ENCODE measurements at places on chromosomes 16 and 17. TPM values are rescaled to one million over a fixed set of nuclear protein-coding genes. Genes with fewer than 3 reads are reported as not detected.

Gene CA10
- not detected for total RNA-seq

Gene MAP2K6
- total RNA-seq: 1.4 TPM

Gene REXO5
- total RNA-seq: 11.7 TPM

Gene PROCA1
- 6.0 TPM for total RNA-seq

Gene DPEP1
- not detected for total RNA-seq

Gene CCL16
- not detected for total RNA-seq

Gene JPH3
- total RNA-seq: not detected

Gene BOLA2
- 18.4 TPM for total RNA-seq

Gene PLXDC1
- total RNA-seq: 0.43 TPM

DNA sequence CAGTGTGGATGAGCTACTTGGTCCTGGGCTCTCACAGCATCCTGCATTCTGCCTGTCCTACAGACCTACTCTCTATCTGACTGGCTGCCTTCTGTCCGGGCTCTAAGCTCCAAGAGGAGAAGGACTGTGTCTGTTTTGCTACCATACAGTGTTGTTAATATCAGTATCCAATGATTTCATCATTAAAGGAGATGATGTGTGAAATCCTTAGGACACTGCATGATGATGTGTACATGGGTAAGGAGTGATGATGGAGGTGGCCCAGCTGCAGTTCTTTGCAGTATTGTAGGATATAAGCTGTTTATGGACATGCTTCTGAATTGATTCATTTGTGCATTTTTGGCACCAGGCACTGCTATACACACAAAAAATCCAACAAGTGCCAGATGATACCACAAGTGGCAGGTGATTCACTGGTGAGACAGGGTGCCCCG is 536.9 kb upstream of the CDH11 start:
- no peak overlapping the region for H3K4me3 ChIP-seq
- no peak overlapping the region for H3K27ac ChIP-seq
- H3K4me1 ChIP-seq: no peaks in the 10 kb centered on the region
- no peaks in the 10 kb centered on the region for H3K27me3 ChIP-seq

- peaks cover 60% of the 10 kb centered on the region for H3K4me1 ChIP-seq
- H3K4me3 ChIP-seq: peak overlapping the region; percentile 82
- no peaks in the 10 kb centered on the region for H3K27me3 ChIP-seq
- H3K27ac ChIP-seq: peak overlapping the region; percentile 92
Measured at GRCh38 chr16:11583166-11583565, 3.6 kb downstream of the LITAF start.

DNA sequence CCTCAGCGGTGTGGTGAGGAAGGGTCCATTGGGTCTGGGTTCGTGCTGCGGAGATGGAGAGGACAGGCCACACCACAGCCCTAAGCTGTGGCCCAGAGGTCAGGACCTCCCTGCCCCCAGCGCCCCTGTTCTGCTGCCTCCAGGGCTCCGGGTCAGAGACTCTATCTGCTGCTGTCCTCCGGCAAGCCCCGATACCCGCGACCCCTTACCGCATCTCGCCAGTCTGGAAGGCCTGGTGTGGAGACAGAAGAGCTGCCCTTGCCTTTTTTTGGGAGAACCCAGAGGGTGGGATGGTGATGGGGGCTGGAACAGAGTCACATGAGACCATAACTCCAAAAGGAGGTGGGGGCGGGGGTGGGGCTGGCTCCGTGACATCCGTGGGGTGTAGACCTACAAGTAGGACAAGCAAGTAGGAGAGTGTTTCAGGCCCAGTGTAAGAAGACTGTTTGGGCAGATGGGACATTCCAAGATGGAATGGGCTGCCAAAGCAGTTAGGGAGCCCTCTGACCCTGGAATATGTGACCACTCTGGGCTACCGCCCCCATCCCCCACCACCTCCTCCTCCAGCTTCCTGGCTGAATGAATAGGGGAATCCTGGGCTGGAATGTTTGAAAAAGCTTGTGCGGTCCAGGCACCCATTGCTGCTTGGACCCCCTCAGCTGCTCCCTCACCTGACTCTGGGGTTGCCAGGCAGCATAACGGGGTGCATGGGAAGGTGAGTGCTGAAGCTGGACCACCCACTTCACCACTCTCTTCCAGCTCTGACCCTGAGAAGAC is 1.4 kb downstream of the XYLT2 start:
- no peak for DNase-seq
- H3K27ac ChIP-seq: peak overlapping the region; percentile 89

- H3K4me1 ChIP-seq: peaks cover 31% of the 10 kb centered on the region
- no peaks in the 10 kb centered on the region for H3K27me3 ChIP-seq
- H3K27ac ChIP-seq: peak overlapping the region; percentile 99
- DNase-seq: no peak
Measured at GRCh38 chr17:58007781-58008706, 998 bp upstream of the SRSF1 start.

- peak; percentile 88 for DNase-seq
- H3K4me3 ChIP-seq: no peak overlapping the region
- no peaks in the 10 kb centered on the region for H3K4me1 ChIP-seq
- H3K27me3 ChIP-seq: peaks cover 2% of the 10 kb centered on the region
- no peaks in the 10 kb centered on the region for H3K36me3 ChIP-seq
Measured at GRCh38 chr17:60435244-60436167, 13.2 kb downstream of the CHCT1 start.

GRCh38 chr16:78183437-78184237 is 84.2 kb downstream of the WWOX start:
- no peak overlapping the region for H3K27ac ChIP-seq
- no peaks in the 10 kb centered on the region for H3K36me3 ChIP-seq
- DNase-seq: no peak
- no peak overlapping the region for H3K4me3 ChIP-seq
- no peaks in the 10 kb centered on the region for H3K4me1 ChIP-seq

- no peak overlapping the region for H3K27ac ChIP-seq
- no peak for DNase-seq
- no peaks in the 10 kb centered on the region for H3K4me1 ChIP-seq
- no peak overlapping the region for H3K4me3 ChIP-seq
Measured at GRCh38 chr17:56176091-56176490, 22.8 kb downstream of the ANKFN1 start.

DNA sequence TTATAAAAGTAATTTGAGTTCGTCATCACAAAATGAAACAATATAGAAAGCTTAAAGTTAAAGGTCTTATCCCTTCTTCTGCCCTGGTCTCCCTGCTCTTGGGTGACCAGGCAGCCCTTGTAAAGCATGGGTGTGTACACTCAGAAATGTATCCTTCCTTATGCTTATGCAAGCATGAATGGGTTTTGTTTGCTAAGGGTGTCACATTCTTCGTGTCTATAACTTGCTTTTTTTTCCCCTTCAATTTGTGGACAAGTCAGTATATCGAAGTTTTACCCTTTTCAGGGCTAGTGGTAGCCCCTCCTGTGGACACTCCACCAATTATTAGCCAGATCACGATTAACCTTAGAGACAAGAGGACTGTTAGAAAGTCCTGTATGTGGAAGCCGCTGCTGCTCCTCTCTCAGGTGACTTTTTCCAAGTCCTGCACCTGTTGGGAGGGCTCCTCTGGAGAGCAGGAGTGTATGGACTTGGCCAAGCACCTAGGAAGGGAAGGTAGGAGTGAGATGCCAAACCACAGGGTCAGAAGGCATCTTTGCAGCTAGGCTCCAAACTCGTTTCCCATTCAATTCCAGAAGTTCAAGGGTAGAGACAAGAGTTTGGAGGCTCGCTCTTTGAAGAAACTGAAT is 50.9 kb downstream of the LDHD start:
- no peak overlapping the region for H3K27ac ChIP-seq
- no peak for DNase-seq
- H3K4me3 ChIP-seq: peak overlapping the region; percentile 69
- peaks cover 11% of the 10 kb centered on the region for H3K36me3 ChIP-seq
- no peaks in the 10 kb centered on the region for H3K27me3 ChIP-seq

- DNase-seq: no peak
- H3K4me3 ChIP-seq: no peak overlapping the region
- H3K27me3 ChIP-seq: no peaks in the 10 kb centered on the region
Measured at GRCh38 chr17:75931062-75931461, 9.8 kb downstream of the FBF1 start.

DNA sequence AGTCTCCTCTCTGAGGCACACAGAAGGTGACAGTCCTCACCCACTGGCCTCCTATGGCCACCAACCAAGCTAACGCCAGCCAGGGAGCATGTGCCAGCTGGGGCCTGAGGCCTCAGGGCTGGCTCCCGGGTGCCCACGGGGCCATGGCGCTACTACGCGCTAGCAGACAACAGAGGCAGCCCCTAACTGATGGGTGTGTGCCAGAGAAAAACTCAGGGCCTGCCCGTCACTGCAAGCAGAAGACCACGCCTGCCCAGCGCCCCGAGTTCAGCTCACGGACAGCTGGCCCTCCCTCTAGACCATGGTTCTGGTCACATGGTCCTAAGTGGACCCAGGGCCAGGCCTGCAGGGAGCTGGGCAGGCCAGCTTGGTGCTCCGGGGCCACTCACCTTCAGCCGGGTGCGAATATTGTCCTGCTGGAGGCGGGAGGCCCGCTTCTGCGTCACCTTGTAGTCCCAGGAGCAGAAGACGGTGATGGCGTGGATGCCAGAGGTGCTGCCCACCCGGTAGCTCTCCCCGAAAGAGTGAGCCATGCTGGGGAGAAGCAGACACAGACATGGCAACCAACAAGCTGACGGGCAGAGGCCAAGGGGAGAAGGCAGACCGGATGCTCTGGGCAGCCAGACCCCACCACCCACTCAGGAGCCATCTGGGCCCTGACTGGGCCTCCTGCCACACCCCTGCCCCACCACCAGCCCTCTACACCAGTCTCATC is 6.2 kb downstream of the TMC6 start:
- no peaks in the 10 kb centered on the region for H3K27me3 ChIP-seq
- peaks cover 61% of the 10 kb centered on the region for H3K36me3 ChIP-seq
- peak overlapping the region; percentile 87 for H3K4me3 ChIP-seq
- H3K4me1 ChIP-seq: peaks cover 53% of the 10 kb centered on the region
- DNase-seq: no peak

DNA sequence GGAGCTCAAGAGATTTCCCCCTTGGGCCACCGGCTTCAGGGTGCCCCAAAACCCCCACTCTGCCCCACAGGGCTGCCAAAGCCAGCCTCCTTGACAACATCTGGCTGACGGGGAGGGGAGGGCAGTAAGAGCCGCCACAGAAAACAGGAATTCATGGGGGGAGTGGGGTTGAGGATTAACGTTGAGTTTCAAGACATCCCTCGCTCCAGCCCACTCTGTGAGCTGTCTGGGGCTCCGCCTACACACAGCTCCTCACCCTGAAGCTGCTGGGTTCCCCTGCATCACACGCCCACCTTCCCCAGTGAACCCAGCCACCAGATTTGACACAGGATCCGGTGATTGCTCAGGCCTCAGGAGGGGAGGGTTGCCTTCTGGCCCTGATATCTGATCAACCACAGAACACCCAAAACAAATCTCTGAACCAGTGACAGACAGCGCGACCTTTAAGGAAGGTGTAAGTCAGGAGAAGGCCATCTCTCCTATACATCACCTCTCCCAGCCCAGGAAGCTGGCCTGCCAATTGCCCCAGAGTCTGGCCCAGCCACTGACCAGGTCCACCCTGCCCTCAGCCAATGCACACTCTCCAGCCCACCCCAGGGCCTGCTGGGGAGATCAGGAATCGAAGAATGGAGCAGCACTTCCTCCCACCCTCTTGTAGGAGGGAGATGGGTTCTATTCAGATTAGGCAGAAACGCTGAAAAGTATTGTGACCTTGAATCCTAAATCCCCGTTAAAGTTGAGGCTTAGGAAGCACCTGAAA is 132.1 kb downstream of the CLEC16A start:
- peak; percentile 84 for DNase-seq
- H3K4me1 ChIP-seq: peaks cover 88% of the 10 kb centered on the region
- peak overlapping the region; percentile 90 for H3K27ac ChIP-seq
- peaks cover 42% of the 10 kb centered on the region for H3K36me3 ChIP-seq
- peak overlapping the region; percentile 55 for H3K4me3 ChIP-seq
- no peaks in the 10 kb centered on the region for H3K27me3 ChIP-seq

- DNase-seq: peak; percentile 91
- peak overlapping the region; percentile 81 for H3K4me3 ChIP-seq
- H3K27ac ChIP-seq: peak overlapping the region; percentile 92
- peaks cover 82% of the 10 kb centered on the region for H3K4me1 ChIP-seq
- H3K36me3 ChIP-seq: peaks cover 16% of the 10 kb centered on the region
- no peaks in the 10 kb centered on the region for H3K27me3 ChIP-seq
Measured at GRCh38 chr17:77445760-77446532, 305.2 kb downstream of the SEC14L1 start.

- no peaks in the 10 kb centered on the region for H3K27me3 ChIP-seq
- peak overlapping the region; percentile 84 for H3K27ac ChIP-seq
- H3K4me1 ChIP-seq: peaks cover 59% of the 10 kb centered on the region
- DNase-seq: peak; percentile 62
- peaks cover 15% of the 10 kb centered on the region for H3K36me3 ChIP-seq
Measured at GRCh38 chr16:68093816-68094613, 8.8 kb downstream of the NFATC3 start.

DNA sequence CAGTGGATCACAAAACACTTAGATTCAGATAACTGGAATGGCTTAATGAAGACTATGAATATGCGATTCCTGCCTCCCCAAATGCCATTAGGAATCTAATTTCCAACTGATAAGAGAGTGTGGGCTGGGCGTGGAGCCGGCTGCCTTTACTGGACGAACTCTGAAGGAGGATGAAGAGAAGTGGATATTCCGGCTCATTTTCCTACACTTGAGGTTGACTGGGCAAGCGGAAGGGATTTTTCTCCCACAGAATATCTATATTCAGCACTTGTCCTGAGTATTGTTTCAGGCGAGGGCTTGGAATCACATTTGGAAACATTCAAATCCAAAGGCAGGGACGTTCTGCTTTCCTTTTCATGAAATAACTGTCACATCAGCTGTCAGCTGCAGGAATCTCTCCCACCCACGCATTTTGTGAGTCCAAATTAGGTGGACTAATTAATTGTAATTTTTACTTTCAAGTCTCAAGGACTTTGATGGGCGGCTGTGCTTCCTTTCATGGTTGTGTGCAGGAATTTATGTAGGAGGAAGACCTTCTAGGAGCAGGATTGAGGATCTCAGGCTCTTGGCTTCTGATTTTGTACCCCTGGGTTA is 138.5 kb downstream of the PITPNC1 start:
- H3K4me3 ChIP-seq: no peak overlapping the region
- peaks cover 3% of the 10 kb centered on the region for H3K36me3 ChIP-seq
- no peaks in the 10 kb centered on the region for H3K27me3 ChIP-seq
- DNase-seq: no peak

DNA sequence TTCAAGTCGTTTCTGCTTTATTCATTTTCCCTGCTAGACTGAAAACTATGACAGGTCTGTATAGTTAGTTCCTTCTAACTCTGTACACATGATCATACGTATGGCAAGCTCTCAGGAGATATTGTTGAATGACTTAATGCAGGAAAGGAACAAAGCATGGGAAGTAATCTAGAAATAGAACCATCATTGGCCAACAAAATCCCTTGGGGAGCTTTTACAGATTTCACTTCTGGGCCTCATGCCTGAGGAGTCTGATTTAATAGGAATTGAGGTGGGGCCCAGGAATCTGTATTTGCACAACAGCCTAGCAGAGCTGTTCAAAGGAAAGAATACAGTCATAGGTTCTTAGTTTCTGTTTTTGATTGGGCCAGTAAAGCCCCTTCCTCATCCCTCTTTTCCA is 229.2 kb downstream of the MAP2K6 start:
- no peaks in the 10 kb centered on the region for H3K36me3 ChIP-seq
- no peak overlapping the region for H3K4me3 ChIP-seq
- no peaks in the 10 kb centered on the region for H3K27me3 ChIP-seq
- no peak overlapping the region for H3K27ac ChIP-seq
- no peak for DNase-seq

GRCh38 chr17:77404812-77405581 is 264.2 kb downstream of the SEC14L1 start:
- H3K4me1 ChIP-seq: peaks cover 85% of the 10 kb centered on the region
- peak; percentile 95 for DNase-seq
- H3K36me3 ChIP-seq: peaks cover 41% of the 10 kb centered on the region

GRCh38 chr17:47990962-47991731 is 20.2 kb downstream of the CDK5RAP3 start:
- H3K4me1 ChIP-seq: peaks cover 8% of the 10 kb centered on the region
- peaks cover 9% of the 10 kb centered on the region for H3K27me3 ChIP-seq
- peaks cover 5% of the 10 kb centered on the region for H3K36me3 ChIP-seq
- no peak overlapping the region for H3K4me3 ChIP-seq
- no peak overlapping the region for H3K27ac ChIP-seq

Data from activated CD4-positive, alpha-beta T cell treated with anti-CD3 and anti-CD28 coated beads, Interleukin-2, amount 10 ng/mL, durations not matched to agents 24 days and 14 days (primary cell).